ENCODE measurements at places on chromosomes 7 and 10.

GRCh38 chr10:19971343-19972052 is 155.3 kb downstream of the PLXDC2 start:
- no peak for DNase-seq

GRCh38 chr7:79855172-79855571 is 279.5 kb upstream of the GNAI1 start:
- DNase-seq, result no peak

GRCh38 chr7:20350518-20350951 is 19.8 kb downstream of the ITGB8 start:
- no peak for DNase-seq

GRCh38 chr10:389836-390448 is 254.7 kb downstream of the ZMYND11 start:
- no peak for DNase-seq

DNA sequence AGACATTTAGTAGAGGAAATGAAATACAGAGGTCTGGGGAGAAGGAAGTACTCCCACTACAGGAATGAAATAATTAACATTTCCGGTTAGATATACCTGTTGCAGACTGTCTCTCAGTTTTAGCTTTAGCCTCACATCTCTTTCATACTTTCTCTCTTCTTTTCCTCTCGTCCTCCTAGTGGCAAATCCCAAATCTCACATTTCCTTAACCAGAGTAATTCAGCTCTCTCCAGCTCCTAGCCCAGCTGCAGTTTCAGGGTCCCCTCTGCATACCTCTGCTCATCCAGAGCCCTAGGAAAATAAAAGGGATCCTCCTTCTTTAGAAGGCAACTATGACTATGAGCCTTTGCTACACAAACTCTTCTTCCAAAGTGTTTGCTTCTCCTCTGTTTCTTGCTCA is 643.2 kb downstream of the PHTF2 start:
- no peak for DNase-seq

Measured in activated CD8-positive, alpha-beta memory T cell treated with anti-CD3 and anti-CD28 coated beads for 1 hour (primary cell).